ENCODE measurements at places on chromosomes 7 and 10.
A peak's percentile ranks its signal among the peaks of the same experiment; 100 is the strongest.

- DNase-seq, result no peak
Measured at GRCh38 chr7:22802426-22802825, 20.2 kb downstream of the TOMM7 start.

DNA sequence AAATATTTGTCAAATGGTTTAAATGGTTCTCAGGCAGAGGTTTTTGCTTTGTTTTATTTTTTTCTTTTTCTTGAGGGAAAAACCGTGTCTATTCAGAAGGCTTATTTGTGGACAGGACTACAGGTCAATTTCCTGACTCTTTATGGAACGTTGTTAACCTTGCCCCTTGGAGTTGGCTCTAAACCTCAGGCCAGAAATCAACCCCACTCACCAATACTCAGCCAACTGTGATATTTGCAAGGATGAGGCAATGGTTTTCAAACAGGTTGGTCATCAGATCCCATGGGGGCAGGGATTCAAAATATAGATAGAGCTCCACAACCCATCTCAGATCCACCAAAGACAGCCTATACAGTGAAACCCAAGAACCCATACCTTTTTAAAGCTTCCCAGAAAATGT, 10.2 kb downstream of the PDLIM1 start:
- no peak for DNase-seq

DNA sequence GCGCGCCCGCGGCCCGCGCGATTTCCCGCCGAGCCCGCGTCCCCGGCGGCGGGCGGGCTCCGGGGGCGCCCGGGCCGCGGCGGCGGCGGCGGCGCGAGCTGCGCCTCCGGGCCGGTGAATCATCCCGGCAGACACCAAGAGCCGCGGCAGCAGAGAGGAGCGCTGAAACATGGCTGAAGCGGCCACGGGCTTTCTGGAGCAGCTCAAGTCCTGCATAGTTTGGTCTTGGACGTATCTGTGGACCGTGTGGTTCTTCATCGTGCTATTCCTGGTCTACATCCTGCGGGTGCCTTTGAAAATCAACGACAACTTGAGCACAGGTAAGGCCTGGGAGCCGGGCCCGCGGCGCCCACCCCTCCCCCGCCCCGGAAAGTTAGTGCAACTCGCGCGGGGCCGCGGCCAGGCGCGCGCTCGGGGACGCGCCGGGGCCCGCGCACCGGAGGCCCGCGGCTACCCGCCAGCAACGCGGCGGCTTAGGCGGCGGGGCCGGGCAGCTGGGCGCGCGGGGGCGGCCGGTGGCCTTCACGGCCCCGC, at the start of gene ST7:
ST7 (plus strand) TSS at position 130 of the 534 bp plus-strand sequence; CDS start at position 170, 40 bp downstream.
- DNase-seq, result peak; percentile 43

GRCh38 chr7:120991581-120991980, 3.1 kb downstream of the CPED1 start:
- no peak for DNase-seq

DNA sequence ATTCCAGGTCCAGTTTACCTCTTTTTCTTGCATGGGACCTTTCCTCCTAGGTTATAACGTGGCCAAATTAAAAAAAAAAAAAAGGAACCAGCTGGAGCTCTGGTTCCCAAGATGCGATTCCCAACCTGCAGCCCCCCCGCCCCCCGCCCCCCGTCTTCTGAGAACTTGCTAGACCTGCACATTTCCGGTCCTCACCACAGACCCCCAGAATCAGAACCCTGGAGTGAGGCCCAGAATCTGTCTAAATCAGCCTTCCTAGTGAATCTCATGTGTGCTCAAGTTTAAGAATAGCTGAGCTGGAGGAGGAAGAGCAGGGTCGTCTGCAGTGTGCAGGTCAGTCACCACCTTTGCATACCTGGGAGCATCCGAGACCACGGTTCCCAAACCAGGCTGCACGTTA, 144.2 kb downstream of the KLF6 start:
- DNase-seq, result no peak

DNA sequence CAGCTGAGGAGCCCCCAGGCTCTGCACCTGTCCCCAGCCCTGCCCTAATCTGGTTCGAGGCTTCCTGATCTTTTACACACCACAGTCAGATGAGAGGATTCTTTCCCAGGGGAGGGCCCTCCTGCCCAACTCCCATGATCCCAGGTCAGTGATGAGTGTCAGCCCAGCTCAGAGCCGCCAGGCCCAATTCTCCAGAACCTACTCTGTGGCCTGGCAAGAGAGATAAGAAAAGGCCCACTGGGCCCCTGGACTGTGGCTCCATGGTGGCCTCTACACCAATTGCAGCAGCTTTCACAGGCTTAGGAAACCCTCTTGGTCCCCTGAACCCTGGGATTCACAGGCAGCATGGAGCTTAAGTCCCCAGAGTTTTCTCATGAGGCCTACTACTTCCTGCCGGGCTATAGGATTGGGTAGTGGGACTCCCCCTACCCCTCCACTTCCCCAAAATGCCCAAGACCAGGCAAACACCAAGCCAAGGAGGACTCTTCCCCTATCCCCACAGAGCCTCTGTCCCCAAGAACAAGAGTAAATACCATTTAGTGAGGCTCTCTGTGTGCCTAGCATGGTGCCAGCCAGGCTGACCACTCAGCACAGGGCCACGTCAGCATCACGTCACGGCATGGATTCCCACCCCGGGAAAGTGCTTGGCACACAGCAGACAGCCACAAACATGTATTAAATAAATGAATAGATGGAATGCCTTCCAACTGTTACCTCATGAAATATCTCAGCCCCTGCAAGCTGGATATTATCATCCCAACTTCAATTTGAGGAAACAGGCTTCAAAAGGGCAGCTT, 100.0 kb downstream of the GRID1 start:
- DNase-seq, result no peak

- no peak for DNase-seq
Measured at GRCh38 chr10:113997428-113997827, 46.2 kb upstream of the ADRB1 start.

GRCh38 chr7:81721437-81721836, 48.4 kb downstream of the HGF start:
- no peak for DNase-seq

DNA sequence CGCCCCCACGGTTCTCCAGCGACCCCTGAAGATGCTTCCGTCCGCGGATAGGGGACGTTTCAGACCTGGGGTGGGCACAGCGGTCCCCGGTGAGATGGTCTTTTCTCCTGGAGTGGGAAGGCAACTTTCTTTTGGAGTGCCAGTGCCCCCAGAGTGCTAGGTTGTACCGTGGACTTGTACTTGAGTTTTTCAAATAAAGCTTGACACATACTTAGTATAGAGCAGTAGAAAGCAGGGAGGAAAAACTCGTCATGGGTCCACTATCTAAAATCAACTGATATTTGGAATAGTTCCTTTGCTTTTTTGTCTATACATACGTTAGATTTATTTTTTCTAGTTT, 28.4 kb downstream of the RBM20 start:
- no peak for DNase-seq

All from activated CD4-positive, alpha-beta T cell treated with anti-CD3 and anti-CD28 coated beads for 24 hours (primary cell).